Dermis microvascular lymphatic vessel endothelial cell (primary cell): ENCODE measurements at places on chromosomes 2 and 18. TPM values are rescaled to one million over a fixed set of nuclear protein-coding genes. Genes with fewer than 3 reads are reported as not detected.

CLIP4 gene
- 8.1 and 10.7 TPM in 2 replicates for total RNA-seq

COL4A3 gene
- not detected in 2 replicates for total RNA-seq

REEP1 gene
- 6.7 and 15.0 TPM in 2 replicates for total RNA-seq

TMBIM1 gene
- total RNA-seq = 121 and 191 TPM in 2 replicates

LRRC30 gene
- not detected in 2 replicates for total RNA-seq

BBS5 gene
- total RNA-seq = 1.4 and 1.6 TPM in 2 replicates

SERPINB4 gene
- 0.13 TPM in 1 of 2 replicates, not detected in the other for total RNA-seq
